GM10248 (cell line): ENCODE measurements at places on chromosomes 13 and 19.
A peak's percentile ranks its signal among the peaks of the same experiment; 100 is the strongest.

DNA sequence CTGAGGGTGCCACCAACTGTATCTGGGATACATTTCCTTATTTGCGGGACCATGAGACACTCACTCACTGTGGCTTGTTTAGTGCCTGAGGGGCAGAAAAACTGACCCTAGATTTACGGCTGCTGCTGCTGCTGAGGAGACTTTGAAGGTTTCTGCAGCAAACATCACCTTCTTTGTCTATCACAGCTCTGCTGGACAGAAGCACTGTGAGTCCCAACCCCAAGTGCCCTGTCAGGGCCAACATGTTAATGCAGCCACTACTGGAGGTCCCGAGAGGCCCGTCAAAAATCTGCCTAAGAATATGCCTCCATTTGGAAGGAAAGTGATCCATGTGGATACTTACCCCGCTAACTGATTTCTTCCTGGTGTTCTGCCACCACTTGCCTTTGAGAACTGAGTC lies 37.3 kb upstream of the UBL3 start:
- DNase-seq = no peak

DNA sequence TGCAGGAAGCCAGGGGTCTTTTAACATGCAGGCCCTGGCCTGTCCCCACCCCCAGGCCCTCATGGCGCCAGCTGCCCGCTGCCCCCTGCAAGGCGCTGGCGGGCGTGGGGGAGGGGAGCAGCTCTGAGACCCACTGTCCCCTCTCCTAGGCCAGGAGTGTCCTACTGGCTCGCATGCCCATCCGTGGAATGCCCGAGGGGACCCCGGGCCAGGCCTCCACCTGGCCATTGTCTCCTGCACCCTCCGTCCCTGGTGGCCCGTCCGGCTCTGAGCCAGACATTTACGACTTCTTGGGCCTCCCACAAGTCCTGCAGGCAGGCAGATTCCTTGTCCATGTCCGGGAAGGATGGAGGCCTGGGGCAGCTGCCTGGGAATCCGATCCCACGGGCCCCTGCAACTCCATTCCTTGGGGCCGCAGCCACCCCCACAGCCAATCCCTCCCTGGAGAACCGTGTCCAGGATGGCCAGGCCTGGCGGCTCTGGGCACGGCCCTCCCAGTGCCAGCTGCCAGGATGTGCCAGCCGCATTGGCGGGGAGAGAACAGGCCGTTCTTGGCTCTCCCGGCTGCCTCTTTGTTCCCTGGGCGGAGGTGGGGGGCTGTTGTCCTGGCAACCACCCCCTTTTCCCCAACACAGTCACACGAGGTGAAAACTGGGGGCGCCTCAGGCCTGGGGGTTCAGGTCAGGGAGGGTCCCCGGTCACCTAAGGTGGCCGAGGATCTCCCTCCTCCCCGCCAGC lies 10.5 kb upstream of the PLIN3 start:
- DNase-seq = no peak

DNA sequence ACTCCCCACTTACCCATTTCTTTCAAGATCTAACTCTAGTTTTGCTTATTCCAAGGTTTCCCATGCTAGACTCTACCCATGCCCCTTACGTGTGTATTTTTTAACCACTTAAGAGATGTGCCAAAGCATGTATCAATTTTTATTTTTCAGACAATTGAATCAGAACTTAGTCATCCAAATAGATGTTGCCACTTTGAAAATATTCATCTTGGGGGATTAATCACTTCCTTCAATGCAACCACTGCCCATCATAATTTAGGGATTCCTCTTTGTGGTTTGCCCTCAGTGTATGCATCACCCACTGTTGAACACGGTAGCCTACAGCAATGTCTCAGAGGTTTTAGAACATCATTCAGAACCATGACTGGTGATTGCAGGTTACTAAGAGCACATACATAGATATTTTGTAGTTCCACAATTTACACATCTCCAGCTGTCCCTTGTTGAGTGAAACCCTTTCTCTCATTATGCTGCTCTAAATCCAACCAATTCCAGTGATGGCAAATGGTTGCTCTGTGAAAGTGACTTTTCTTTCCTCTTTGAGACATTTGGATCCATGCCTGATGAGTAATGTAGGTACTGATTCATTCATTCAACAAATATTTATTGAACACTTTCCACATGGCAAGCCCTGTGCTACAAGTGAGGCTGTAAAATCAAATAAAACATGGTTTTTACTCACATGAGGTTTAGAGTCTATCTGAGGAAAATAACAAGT lies 60.6 kb upstream of the SERP2 start:
- no peak for DNase-seq

- peak; percentile 86 for DNase-seq
Observed at GRCh38 chr19:5048091-5048726, 79.3 kb downstream of the KDM4B start.

- DNase-seq = peak; percentile 42
Observed at GRCh38 chr13:50893211-50893852, 16.3 kb upstream of the RNASEH2B start.

DNA sequence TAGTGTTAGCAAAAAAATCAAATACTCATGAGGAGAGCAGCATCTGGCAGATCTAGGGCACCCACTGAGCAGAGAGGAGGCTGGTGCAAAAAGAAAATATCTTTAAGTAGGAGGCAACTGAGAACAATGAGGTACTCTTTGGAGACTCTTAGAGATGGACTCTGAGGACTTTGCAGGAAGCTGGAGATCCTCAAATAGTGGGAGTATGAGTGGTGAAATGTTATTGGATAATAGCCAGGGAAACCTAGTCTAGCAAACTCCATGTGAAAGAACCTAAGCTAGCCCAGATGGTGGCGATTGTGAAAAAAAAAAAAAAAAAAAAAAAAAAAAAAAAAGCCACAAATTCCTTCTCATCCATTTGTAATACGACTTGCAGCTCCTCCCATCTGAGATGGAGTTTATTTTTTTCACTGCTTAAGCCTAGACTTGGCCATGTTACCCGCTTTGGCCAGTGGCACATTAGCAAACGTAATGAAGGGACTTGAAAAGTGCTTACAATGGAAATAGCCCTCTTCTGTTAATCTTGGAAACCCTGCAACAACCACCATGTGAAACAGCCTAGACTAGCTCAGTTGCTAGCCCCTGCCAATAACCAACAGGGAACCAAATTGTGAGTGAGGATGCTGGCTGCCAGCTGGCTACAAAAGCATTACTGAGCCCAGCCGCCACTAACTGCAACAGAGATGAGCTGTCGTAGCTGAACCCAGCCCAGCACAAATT lies 476.2 kb downstream of the KLF12 start:
- DNase-seq = no peak

GRCh38 chr13:74596691-74597090 lies 462.5 kb upstream of the KLF12 start:
- no peak for DNase-seq

- DNase-seq = no peak
Observed at GRCh38 chr19:45553464-45553863, 31.1 kb downstream of the OPA3 start.

- no peak for DNase-seq
Observed at GRCh38 chr19:13078897-13079541, 23.6 kb downstream of the LYL1 start.

DNA sequence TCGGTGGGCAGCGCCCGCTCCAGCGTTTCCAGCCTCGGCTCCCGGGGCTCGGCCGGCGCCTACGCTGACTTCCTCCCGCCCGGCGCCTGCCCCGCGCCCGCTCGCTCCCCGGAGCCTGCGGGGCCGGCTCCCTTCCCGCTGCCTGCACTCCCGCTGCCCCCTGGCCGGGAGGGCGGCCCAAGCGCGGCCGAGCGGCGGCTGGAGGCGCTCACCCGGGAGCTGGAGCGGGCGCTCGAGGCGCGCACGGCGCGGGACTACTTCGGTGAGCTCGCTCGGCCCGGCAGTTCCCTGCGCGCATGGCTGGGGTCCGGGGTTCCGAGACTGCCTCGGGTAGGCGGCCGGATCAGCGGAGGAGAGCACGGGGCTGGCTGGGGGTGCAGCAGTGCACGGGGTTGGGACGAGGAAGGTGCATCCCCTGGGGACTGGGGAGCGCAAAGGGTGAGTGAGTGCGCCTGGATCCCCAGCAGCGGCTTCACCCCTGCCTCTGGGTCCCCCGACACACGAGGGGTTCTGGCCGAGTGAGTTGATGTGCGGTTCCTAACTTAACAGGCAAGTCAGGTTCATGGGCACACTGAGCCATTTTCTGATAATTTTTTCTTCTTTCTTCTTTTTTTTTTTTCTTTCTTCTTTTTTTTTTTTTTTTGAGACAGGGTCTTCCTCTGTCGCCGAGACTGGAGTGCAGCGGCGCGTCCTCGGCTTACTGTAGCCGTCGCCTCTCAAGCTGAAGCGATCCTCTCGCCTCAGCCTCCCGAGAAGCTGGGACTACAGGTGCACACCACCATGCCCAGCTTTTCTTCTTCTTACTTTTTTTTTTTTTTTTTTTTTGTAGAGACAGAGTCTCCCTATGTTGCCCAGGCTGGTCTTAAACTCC lies 1.1 kb downstream of the WTIP start:
- no peak for DNase-seq

DNA sequence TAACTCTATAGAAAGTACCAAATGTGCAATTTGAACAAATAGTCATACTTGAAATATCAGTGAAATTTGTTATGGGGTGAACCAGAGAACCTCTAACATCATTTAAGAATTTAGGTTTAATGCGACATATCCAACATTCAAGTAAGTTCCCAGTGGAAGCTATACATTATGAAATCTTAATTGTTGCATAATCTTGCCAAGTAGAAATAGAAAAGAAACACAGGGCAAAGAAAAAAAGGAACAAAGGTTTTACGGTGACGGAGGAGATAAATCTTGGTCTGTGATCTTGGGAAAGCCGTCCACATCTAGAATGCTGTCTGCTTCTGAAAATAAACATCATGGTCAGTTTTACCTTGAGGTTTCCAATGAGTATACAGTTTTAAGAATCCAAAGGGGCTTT lies 445.7 kb downstream of the RFC3 start:
- no peak for DNase-seq

DNA sequence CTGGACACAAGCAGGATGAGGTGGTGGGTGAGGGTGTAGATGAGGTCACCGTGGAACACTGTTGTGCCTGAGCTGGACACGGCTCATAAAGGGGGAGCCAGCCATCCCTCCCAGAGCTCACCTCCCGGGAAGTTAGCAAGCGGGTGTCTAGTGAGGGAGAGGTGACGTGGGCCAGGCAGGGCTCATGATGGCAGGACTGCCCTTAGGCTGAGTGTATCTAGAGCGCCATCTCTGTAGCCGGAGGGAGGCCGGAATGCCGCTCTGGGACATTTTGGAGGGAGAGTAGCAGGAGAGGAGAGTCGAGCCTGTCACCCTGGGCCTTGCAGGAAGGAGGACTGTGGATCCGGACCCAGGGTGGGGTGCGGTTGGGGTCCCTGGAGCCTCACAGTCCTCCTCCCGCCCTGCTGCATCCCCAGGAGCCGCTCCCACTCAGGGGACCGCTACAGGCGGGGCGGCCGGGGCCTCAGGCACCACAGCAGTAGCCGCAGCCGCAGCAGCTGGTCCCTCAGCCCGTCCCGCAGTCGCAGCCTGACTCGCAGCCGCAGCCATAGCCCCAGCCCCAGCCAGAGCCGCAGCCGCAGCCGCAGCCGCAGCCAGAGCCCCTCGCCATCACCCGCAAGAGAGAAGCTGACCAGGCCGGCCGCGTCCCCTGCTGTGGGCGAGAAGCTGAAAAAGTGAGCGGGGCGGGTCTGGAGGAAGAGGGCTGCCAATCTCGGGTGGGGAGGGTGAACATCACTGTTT lies 9.2 kb downstream of the ZNF296 start:
- DNase-seq = no peak

DNA sequence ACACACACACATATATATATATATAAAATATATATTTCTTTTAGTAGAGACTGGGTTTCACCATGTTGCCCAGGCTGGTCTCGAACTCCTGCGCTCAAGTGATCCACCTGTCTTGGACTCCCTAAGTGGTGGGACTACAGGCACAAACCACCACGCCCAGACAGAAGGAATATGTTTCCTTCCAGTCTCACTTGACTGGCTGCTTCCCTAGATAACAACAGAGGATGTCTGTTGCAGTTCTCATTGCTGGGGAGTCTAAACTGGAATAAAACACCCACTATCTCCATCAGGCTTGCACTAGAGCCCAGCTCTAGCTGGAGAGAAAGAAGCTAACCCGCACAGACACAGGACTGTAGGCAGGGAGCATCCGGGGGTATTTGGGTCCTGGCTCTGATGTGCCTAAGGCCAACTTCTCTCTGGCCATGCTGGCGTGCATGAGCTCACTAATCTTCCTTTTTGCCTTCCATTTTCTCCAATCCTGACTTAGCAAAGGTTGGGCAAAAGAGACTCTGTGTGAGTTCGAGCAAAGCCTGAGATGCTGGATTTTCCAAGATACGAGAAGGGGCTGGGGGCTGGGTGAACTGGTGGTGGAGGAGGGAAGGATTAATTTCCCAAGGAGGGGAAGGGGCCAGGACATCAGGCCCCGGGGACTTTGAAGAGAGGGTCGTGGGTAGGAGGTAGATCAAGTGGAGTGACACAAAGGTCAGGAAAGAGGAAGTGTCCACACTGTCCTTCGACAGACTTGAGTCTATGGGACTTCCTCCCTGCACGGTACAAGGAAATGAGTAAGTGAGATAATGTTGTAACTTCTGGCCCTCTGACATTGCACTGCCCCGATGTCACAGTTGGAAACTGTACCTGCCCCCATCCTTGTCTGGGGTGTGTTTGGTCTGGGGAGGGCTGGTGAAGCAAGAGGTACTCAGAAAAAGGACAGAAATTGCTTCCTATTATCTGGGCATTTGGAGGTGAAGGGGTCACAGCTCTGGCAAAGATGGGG lies 22.5 kb upstream of the ALOX5AP start:
- DNase-seq = no peak

DNA sequence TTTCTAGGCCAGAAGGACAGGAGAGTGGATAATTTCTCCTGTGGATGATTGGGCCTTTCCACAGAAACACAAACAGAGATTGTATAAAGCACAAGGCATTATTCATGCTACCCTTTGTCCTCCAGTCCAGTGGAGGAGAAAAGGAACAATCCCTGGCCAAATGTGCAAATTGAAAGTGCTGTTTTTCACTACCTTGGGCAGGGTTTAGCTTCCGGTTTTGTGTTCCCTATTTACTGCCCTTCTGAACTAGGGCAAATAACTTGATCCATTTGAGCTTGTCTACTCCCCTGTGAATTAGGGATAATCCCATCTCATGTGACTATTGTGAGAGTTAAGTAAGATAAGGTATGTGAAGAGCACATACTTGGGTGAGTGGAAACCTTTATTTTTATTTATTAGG lies 13.3 kb downstream of the PDX1 start:
- DNase-seq = no peak
